Naive B cell (primary cell): ENCODE measurements at places on chromosomes 3 and 15. TPM values are rescaled to one million over a fixed set of nuclear protein-coding genes. Genes with fewer than 3 reads are reported as not detected.

- peaks cover 54% of the 10 kb centered on the region for H3K4me1 ChIP-seq
- H3K4me3 ChIP-seq, result no peak overlapping the region
- no peaks in the 10 kb centered on the region for H3K36me3 ChIP-seq
Observed at GRCh38 chr15:101396484-101397261, 92.8 kb downstream of the PCSK6 start.

GRCh38 chr3:90039994-90040393 is 932.6 kb downstream of the EPHA3 start:
- H3K4me1 ChIP-seq, result no peaks in the 10 kb centered on the region
- no peaks in the 10 kb centered on the region for H3K27me3 ChIP-seq
- H3K4me3 ChIP-seq, result no peak overlapping the region

DNA sequence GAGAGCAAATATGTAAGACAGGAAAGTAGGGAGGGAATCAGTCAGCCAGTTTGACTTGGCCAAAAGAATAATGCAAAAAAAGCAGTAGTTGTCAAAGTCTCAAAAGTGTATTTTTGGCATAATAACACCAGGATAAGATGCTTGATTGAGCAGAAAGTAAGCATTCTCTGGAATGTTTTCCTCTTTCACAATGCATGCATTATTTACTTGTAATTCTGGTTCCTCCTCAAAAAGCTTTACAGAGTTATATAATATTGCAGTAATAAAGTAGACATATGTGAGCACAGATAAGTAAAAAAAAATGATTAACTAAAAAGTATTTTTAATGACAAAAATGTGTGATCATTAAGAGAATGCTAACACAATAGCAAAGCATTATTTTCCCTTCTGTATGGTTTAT is 285.9 kb upstream of the BCHE start:
- H3K27me3 ChIP-seq, result no peaks in the 10 kb centered on the region
- no peak overlapping the region for H3K4me3 ChIP-seq
- DNase-seq, result no peak
- no peak overlapping the region for H3K27ac ChIP-seq
- H3K36me3 ChIP-seq, result no peaks in the 10 kb centered on the region

GRCh38 chr15:101172501-101173071 is 79.3 kb downstream of the CHSY1 start:
- peaks cover 10% of the 10 kb centered on the region for H3K36me3 ChIP-seq
- peak overlapping the region; percentile 42 for H3K27ac ChIP-seq
- peaks cover 38% of the 10 kb centered on the region for H3K4me1 ChIP-seq
- no peak for DNase-seq
- H3K4me3 ChIP-seq, result no peak overlapping the region

- peaks cover 11% of the 10 kb centered on the region for H3K4me1 ChIP-seq
- no peaks in the 10 kb centered on the region for H3K36me3 ChIP-seq
- no peaks in the 10 kb centered on the region for H3K27me3 ChIP-seq
Observed at GRCh38 chr3:102181175-102181920, 253.5 kb upstream of the ZPLD1 start.

DNA sequence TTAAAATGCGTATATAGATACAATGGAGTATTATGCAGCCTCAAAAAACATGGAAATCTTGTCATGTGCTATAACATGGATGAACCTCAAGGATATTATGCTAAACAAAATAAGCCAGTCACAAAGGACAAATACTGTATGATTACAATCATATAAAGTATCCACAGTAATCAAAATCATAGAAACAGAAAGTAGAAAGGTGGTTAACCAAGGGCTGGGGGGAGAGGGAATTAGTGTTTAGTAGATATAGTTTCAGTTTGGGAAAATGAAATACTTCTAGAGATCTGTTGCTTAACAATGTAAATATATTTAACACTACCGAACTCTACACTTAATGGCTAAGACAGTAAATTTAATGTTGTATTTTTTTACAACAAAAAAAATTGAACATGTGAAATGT is 9.0 kb downstream of the TOP2B start:
- no peak overlapping the region for H3K4me3 ChIP-seq
- DNase-seq, result no peak
- H3K27me3 ChIP-seq, result no peaks in the 10 kb centered on the region

- H3K4me1 ChIP-seq, result no peaks in the 10 kb centered on the region
- no peak for DNase-seq
- H3K36me3 ChIP-seq, result no peaks in the 10 kb centered on the region
- H3K27ac ChIP-seq, result no peak overlapping the region
- peaks cover 10% of the 10 kb centered on the region for H3K27me3 ChIP-seq
Observed at GRCh38 chr3:126316031-126316461, 41.2 kb downstream of the KLF15 start.

GRCh38 chr15:83837945-83838571 is 184.1 kb downstream of the ADAMTSL3 start:
- H3K27me3 ChIP-seq, result peaks cover 4% of the 10 kb centered on the region
- DNase-seq, result no peak
- no peak overlapping the region for H3K4me3 ChIP-seq

DNA sequence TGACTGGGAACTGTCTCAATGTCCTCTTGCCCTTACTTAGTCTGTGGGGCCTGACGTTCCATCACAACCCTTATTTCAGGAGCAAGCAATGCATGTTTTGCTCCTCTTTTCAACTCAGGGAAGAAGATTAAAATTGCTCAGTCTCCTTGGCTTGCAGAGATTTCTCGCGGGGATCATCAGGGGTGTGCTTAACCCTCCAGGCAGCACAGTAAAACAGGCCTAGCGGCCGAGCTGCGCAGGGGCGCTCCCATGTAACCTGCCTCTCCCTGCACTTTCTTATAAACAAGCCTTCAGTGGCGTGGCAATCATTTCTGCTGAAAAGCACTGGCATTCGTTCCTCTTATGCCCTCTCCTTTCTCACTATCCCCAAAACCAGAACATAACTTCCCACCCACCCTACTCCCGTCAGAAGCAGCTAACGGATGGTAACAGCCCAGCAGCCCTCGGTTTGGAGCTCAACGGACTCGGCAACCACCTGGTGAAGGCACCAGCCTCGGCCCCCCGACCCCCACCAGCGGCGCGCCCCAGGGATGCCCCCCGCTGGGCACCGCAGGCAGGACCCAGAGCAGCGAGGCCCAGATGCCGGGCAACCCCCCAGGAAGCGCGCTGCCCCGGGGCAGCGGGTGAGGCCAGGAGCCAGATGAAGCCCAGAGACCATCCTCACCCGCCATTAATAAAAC is 1.1 kb downstream of the MCF2L2 start:
- peaks cover 7% of the 10 kb centered on the region for H3K4me1 ChIP-seq
- peaks cover 7% of the 10 kb centered on the region for H3K36me3 ChIP-seq
- peaks cover 61% of the 10 kb centered on the region for H3K27me3 ChIP-seq
- peak overlapping the region; percentile 76 for H3K4me3 ChIP-seq

- DNase-seq, result no peak
- no peaks in the 10 kb centered on the region for H3K27me3 ChIP-seq
- H3K4me3 ChIP-seq, result no peak overlapping the region
Observed at GRCh38 chr3:126934031-126934531, 48.8 kb upstream of the PLXNA1 start.

DNA sequence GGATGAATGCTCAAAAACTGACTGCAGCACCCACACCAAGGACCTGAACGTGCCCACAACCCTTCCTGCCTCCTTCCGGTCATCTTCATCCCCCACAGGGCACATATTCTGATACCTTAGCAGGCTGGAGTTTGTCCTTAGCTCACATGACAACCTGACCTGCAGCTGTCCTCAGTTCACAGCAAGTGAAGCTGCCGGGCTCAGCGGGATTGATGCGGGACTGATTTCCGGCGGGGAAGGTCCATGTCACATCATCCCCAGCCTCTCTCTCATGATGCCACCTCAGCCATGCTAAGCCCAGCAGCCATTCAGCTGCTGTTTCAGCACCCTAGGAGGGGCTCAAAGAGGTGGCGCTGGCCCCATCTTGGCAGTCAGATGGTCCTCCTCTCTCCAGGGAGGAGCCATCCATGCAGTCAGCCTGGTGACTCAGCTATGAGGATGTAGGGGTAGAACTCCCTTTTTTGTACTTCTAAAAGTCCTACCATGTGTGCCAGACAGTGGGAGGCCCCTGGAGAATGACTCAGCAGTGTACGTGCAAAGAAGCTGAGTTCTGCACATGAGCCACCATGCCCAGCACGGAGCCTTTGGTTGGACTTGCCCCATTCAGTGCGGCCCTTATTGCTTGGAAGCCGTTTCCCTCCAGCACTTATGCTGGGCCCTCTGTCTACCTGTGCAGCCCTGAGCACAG is 9.5 kb downstream of the CA12 start:
- H3K27ac ChIP-seq, result no peak overlapping the region
- H3K4me1 ChIP-seq, result peaks cover 12% of the 10 kb centered on the region
- H3K27me3 ChIP-seq, result peaks cover 7% of the 10 kb centered on the region
- H3K36me3 ChIP-seq, result no peaks in the 10 kb centered on the region
- H3K4me3 ChIP-seq, result no peak overlapping the region

Gene GRIP2
- not detected for polyA plus RNA-seq

Gene PLXNA1
- polyA plus RNA-seq, result 0.28 TPM

Gene COX17
- polyA plus RNA-seq, result 67.3 TPM

Gene NR2F2
- not detected for polyA plus RNA-seq

Gene ERC2
- not detected for polyA plus RNA-seq

Gene GABRA5
- not detected for polyA plus RNA-seq

Gene ISLR
- not detected for polyA plus RNA-seq

Gene ROBO1
- polyA plus RNA-seq, result not detected
